ENCODE measurements at places on chromosomes 3 and 15. TPM values are rescaled to one million over a fixed set of nuclear protein-coding genes. Genes with fewer than 3 reads are reported as not detected.

DNA sequence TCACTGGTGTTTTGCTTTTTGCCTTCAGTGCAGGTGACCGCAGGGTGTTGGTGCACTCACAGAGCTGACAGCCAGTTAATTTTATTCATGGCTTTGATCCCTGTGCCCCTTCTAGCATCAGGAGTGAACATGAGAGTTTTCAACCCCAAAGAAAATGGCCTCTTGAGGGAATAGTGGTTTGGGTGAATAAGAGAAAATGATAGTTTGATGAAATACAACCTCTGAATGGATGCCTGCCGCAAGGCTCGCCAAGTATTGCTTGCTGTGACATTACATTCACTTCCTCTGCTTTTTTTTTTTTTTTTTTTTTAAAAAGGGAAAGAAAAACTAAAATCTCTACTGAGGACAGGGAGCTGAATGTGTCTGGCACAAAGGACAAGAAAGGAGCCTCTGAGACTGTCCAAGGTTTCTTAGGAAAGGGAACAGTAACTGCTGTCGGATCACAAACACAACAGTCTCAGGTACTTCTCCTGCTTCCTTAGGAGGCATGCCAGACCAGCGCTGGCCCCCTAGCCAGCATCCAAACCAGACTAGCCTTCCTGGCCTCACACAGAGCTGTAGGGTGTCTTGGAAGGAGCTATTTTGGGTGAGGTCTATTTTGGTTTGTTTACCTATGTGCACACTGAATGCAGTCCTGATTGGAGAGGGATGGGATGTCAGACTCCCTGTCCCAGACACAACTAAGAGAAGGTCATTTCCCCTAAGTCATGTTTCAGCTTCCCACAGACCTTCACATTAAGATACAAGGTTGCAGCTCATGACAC is 29.0 kb downstream of the CCDC80 start:
- no peaks in the 10 kb centered on the region for H3K27me3 ChIP-seq
- H3K4me1 ChIP-seq = peaks cover 11% of the 10 kb centered on the region
- no peak for DNase-seq
- no peak overlapping the region for H3K27ac ChIP-seq
- H3K4me3 ChIP-seq = no peak overlapping the region

The GOLGA8J gene
- total RNA-seq = 0.41 TPM

The TF gene
- total RNA-seq = 1.3 TPM

The RPL15 gene
- total RNA-seq = 915 TPM

The ADGRG7 gene
- not detected for total RNA-seq

GRCh38 chr3:72280876-72281275 is 495.9 kb upstream of the PROK2 start:
- H3K27ac ChIP-seq = no peak overlapping the region
- no peaks in the 10 kb centered on the region for H3K4me1 ChIP-seq
- H3K36me3 ChIP-seq = no peaks in the 10 kb centered on the region
- H3K4me3 ChIP-seq = no peak overlapping the region
- H3K27me3 ChIP-seq = no peaks in the 10 kb centered on the region
- DNase-seq = no peak

- H3K27me3 ChIP-seq = no peaks in the 10 kb centered on the region
- no peak overlapping the region for H3K27ac ChIP-seq
- H3K4me1 ChIP-seq = peaks cover 9% of the 10 kb centered on the region
- H3K4me3 ChIP-seq = no peak overlapping the region
- H3K36me3 ChIP-seq = no peaks in the 10 kb centered on the region
These were observed 115.9 kb downstream of the ASB7 start for GRCh38 chr15:100718075-100718980.

DNA sequence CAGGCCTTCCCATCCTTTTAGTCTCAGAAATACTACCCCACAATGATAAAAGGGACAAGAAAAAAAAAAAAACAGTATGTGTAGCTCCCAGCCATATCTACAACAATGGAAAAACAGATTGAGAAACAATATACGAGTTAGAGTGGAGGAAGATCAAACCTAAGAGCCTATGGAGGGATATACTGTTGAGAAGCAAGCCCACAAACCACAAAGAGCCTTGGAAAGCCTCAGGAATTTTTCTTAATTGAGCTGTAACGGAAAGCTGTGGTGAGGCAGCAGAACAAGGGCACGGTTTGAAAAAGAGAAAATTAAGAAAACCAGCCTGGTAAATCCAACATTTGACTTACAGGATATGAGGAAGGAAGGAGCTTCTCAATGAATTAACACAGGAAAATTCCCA is 21.4 kb downstream of the KPNA1 start:
- no peak overlapping the region for H3K27ac ChIP-seq
- H3K27me3 ChIP-seq = no peaks in the 10 kb centered on the region
- no peak for DNase-seq
- H3K4me3 ChIP-seq = no peak overlapping the region
- H3K4me1 ChIP-seq = peaks cover 11% of the 10 kb centered on the region
- peaks cover 44% of the 10 kb centered on the region for H3K36me3 ChIP-seq

The MESP2 gene
- 0.27 TPM for total RNA-seq

DNA sequence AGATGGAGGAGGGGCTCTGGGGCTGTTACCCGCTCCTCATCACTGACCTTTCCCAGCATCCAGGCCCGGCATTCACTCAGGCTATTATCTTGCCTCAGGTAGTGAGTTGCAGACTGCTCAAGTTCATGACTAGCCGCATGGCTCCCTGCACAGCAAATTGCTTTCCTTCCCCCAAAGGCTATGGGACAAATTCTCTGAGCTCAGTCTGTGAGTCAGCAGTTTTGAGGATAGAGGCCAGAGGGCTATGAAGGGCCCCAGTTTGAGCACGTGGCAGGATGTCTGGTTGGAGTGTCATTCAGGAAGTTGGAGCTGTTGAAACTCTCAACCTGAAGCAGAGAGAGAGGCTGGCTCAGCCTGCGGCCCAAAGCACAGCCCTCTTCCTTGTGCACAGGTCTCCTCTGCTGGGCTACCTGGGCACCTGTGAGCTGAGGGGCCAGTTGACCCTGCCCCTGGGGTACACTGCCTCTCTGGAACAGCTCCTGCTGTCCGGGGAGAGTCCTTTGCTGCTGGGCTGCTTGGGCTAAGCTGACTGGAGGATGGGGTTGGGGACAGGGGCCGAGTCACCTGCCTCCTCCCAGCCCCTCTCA is 7.9 kb downstream of the FAH start:
- H3K4me3 ChIP-seq = no peak overlapping the region
- DNase-seq = peak; percentile 43
- peak overlapping the region; percentile 45 for H3K27ac ChIP-seq
- peaks cover 17% of the 10 kb centered on the region for H3K36me3 ChIP-seq
- H3K27me3 ChIP-seq = no peaks in the 10 kb centered on the region

GRCh38 chr3:16927485-16927884 is 42.7 kb downstream of the PLCL2 start:
- H3K36me3 ChIP-seq = peaks cover 6% of the 10 kb centered on the region
- H3K27ac ChIP-seq = no peak overlapping the region
- H3K4me1 ChIP-seq = peaks cover 55% of the 10 kb centered on the region
- no peak for DNase-seq

DNA sequence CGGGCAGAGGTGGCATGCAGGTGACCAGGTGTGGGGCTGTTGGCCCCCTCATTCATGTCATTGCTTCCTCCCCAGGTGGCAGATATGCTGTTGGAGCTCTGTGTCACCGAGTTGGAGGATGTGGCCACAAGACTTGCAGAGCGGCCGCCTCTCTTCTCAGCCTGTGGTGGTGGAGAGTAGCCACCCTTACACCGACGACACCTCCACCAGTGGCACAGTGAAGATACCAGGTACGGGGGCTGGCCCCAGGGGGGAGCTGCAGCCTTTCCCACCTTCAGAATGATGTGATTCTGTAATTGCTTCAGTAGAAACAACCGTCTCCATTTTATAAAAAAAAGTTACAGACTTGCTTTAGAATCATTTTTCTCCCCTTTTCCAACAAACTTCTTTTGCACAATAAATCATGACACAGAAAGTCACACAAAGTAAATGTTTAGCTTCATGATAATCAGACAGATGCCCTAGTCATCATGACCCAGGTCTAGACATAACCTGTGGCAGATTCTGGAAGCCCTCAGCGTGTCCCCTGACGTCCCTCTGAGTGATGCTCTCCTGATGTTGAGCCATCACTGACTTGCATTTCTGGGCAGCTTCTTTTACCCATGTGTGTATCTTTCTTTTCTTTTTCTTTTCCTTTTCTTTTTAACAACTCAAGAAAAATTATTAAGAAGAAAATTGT is 76.0 kb upstream of the FAN1 start:
- H3K36me3 ChIP-seq = no peaks in the 10 kb centered on the region
- H3K4me1 ChIP-seq = no peaks in the 10 kb centered on the region
- H3K27me3 ChIP-seq = peaks cover 8% of the 10 kb centered on the region
- DNase-seq = no peak

GRCh38 chr3:44521721-44522120 is 33.3 kb upstream of the ZKSCAN7 start:
- no peaks in the 10 kb centered on the region for H3K36me3 ChIP-seq
- H3K4me3 ChIP-seq = no peak overlapping the region
- peaks cover 85% of the 10 kb centered on the region for H3K27me3 ChIP-seq
- no peak overlapping the region for H3K27ac ChIP-seq
- DNase-seq = no peak
- H3K4me1 ChIP-seq = no peaks in the 10 kb centered on the region

- DNase-seq = no peak
- no peaks in the 10 kb centered on the region for H3K36me3 ChIP-seq
These were observed 192.3 kb upstream of the C2CD4B start for GRCh38 chr15:62357431-62357830.

GRCh38 chr3:125207949-125208568 is 4.5 kb downstream of the SLC12A8 start:
- H3K4me3 ChIP-seq = no peak overlapping the region
- peaks cover 13% of the 10 kb centered on the region for H3K4me1 ChIP-seq
- no peak for DNase-seq
- H3K36me3 ChIP-seq = no peaks in the 10 kb centered on the region

The COL6A5 gene
- total RNA-seq = not detected
